Activated CD8-positive, alpha-beta memory T cell treated with anti-CD3 and anti-CD28 coated beads for 48 hours (primary cell): ENCODE measurements at places on chromosomes 7 and 10.

- DNase-seq = no peak
Measured at GRCh38 chr10:3473271-3473670, 300.7 kb upstream of the PITRM1 start.

- no peak for DNase-seq
Measured at GRCh38 chr10:53918755-53919154, 882.3 kb downstream of the PCDH15 start.

GRCh38 chr7:134520130-134520529 lies 7.2 kb upstream of the AKR1B10 start:
- no peak for DNase-seq

- DNase-seq = no peak
Measured at GRCh38 chr7:29879609-29880008, 73.3 kb downstream of the WIPF3 start.

- DNase-seq = no peak
Measured at GRCh38 chr10:70212879-70213278, 20.4 kb downstream of the PPA1 start.

DNA sequence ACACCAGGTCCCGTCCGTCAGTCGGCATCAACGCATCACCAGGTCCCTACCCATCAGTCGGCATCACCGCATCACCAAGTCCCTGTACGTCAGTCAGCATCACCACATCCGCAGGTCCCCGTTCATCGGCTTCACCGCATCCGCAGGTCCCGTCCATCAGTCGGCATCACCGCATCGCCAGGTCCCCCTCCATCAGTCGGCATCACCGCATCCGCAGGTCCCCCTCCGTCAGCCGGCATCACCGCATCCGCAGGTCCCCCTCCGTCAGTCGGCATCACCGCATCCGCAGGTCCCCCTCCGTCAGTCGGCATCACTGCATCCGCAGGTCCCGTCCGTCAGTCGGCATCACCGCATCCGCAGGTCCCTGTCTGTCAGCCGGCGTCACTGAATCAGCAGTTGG lies 55.1 kb downstream of the IGF2BP3 start:
- no peak for DNase-seq

GRCh38 chr7:111863269-111863668 lies 301.0 kb upstream of the IMMP2L start:
- no peak for DNase-seq

- DNase-seq = no peak
Measured at GRCh38 chr10:69056536-69057260, 31.2 kb upstream of the SRGN start.

GRCh38 chr7:130410868-130411541 lies 29.8 kb downstream of the CEP41 start:
- no peak for DNase-seq

- no peak for DNase-seq
Measured at GRCh38 chr10:78527296-78527695, 493.6 kb downstream of the RPS24 start.

GRCh38 chr10:130485236-130485957 lies 349.2 kb downstream of the GLRX3 start:
- no peak for DNase-seq

DNA sequence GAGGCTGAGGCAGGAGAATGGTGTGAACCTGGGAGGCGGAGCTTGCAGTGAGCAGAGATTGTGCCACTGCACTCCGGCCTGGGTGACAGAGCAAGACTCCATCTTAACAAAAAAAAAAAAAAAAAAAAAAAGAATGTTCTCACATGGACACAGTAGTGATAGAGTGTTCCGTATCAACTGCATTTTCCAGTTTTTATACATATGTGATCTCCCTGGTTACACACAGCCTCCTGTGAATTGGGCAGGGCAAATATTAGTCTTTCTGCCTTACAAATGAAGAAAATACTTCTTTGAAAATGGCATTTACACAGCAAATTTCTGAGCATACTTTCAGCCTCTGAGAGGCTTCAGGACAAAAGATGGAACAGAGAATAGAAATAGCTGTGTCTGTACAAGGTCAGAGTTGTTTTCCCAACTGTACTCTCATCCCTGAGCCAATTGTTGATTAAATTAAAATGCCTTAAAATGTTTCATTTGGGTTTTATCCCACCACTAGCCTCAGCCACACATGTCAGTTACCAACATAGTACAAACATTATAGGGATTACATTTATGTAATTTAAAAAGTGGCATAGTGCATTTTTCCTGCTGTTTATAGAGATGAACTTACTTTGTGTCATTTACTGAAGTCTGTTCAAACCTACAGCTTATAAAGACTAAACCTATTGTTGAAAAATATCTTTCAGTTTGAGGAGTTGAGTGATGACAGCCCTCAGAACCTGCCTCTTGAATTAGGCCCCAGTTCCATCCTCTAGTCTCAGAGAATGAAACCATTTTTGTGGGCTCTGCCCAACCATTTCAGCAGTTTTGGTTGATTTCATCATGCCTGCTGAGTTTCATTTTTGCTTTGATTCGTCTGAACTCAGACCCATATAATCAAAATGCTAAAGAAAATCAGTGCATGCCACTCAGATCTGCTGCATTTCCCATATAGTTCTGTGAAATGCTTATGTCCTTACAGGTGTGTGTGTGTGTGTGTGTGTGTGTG lies 609.4 kb upstream of the C7orf33 start:
- no peak for DNase-seq

DNA sequence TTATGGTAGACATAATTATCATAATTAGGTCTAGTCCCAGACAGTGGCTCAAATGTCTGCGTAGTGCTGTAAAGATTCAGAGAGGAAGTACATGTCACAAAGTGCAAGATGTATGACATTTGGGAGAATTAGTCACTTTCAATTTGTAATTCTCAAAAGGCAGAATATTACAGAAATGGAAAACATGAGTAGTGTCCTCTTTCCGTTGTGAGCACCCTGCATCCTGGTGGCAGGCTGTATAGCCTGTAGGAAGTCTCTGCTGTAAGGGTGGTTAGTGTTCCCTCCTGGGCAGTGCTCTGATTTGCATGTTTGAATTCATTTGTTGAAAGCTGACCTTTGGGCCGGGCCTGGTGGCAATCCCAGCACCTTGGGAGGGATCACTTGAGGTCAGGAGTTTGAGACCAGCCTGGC lies 17.0 kb downstream of the CDK14 start:
- no peak for DNase-seq

DNA sequence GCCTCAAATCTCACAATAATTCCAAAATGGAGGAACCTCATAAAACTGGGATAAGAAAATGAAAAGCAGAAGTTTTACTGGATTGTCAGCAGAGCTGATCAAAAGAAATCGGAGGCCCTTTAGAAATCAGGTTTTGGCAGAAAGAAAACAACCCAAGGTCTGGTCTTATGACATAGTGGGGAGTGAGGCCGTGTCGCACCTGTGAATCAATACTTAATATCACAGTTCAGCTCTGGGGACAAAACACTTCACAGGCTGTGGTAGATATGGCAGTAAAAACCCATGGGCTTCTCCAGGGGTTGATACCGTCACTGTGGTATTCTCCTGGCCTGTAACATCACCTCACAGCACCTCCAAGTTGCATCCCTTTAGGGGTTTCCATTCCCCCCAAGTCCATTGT lies 6.5 kb upstream of the MALSU1 start:
- no peak for DNase-seq

DNA sequence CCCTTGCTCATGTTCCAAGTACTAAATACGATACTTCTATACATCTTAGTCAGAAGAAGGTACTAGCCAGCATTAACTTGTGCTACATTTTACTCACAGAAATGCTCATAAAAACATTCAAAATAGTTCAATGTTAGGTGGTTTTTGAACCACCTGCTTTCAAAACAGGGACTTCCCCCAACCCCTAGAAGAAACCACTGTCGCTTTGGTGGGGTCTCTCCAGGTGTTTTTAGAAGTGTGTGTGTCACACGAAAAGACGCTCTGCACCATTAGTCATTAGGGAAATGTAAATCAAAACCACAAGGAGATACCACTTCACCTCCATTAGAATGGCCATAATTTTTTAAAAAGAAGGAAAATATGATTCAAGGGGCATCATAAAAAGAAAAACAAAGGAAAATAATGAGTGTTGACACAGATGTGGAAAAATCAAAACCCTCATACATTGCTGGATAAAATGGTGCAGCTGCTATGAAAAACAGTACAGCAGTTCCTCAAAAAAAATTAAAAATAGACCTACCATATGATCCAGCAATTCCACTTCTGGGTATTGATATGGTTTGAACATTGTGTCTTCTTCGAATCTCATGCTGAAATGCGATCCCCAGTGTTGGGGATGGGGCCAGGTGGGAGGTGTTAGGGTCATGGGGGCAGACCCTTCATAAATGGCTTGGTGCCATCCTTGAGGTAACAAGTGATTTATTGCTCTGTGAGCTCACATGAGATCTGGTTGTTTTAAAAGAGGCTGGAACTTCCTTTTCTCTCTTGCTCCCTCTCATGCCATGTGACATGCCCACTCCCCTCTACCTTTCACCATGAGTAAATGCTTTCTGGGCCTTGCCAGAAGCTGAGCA lies 74.2 kb downstream of the MALSU1 start:
- no peak for DNase-seq

DNA sequence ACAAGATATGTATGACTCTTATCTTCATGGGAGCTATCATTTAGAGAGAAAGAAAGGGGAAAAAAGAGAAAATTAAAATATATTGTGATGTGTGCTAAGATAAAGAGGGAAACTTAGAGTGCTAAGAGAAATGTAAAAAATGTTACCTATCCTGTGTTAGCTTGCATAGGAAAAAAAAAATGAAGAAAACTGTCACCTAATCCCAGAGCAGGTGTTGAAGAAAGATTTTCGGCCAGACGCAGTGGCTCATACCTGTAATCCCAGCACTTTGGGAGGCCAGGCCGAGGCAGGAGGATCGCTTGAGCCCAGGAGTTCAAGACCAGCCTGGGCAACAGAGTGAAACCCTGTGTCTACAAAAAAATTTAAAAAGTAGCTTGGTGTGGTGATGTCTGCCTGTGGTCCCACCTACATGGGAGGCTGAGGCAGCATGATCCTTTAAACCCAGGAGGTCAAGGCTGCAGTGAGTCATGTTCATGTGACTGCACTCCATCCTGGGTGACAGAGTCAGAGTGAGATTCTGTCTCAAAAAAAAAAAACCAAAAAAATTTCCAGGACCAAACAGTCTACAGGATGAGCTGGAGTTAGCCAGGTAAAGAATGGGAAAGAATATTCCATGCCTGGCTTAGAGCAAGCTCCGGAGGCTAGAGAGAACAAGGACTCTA lies 2.4 kb upstream of the MKLN1 start:
- no peak for DNase-seq

DNA sequence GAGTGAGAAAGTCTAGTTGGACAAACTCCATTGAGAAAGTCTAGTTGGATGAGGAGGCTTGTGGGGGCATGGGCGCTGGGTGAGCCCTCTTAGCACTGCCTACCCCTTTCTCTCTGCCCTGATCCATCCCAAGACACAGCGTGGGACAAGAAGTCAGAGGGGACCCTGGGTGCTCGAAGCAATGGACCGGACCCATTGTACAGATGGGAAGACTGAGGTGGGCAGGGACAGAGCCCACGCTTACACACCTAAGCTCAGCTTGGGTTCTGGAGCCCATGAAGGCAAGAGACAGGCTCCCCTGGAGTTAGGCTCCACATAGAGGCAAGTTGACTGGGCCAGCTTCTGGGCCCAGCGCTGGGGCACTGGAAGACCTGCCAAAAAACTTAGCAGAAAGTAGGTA lies 126.8 kb upstream of the TNRC18 start:
- no peak for DNase-seq

GRCh38 chr10:17076626-17077345 lies 52.8 kb downstream of the CUBN start:
- no peak for DNase-seq

DNA sequence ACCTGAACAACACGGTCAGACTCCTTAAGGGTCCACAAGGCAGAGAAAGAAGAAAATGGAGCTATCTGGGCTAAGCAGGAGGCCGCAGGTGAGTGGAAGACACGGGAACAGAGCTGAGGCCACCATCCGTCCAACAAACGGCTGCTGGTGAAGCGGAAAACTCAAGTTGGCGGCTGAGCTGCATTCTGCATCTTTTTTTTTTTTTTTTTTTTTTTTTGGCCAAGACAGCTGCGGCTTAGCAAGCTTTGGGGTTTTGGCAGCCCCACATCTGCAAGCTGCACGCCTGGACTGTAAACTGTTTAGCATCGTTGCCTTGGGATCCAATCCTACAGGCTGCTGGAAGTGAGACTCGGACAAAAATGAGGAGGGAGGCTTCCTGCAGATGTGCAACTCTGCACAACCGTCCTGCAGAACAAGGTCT lies 37.4 kb downstream of the RGS10 start:
- DNase-seq = no peak

GRCh38 chr7:139109188-139109982 lies at the start of gene ZC3HAV1:
Gene ZC3HAV1 (minus strand): TSS chr7:139109720. CDS start chr7:139109331, 389 bp downstream.
- peak; percentile 74 for DNase-seq

DNA sequence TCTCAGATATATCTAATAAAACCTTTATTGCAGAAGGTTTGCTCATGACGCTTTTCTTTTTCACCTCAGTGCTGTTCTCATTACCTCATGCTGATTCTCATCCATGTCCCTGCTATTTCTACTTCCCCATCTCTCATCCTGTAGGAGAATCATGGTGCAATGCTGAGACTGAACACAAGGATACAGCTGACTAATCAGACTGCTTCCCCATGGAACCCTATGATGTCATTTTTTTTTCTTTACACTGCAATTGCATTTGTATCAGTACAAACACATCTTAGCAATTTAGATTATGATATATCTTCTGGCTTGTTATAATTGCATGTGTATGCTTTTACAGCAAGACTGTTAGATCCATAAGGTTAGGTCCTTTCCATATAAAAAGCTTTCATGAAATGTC lies 93.7 kb downstream of the SEMA3A start:
- DNase-seq = no peak

- no peak for DNase-seq
Measured at GRCh38 chr7:122674502-122674901, 24.4 kb downstream of the RNF133 start.
